ENCODE measurements at places on chromosomes 16 and 17.

- no peak for DNase-seq
These were observed 245.9 kb upstream of the HSBP1 start for GRCh38 chr16:83561876-83562275.

DNA sequence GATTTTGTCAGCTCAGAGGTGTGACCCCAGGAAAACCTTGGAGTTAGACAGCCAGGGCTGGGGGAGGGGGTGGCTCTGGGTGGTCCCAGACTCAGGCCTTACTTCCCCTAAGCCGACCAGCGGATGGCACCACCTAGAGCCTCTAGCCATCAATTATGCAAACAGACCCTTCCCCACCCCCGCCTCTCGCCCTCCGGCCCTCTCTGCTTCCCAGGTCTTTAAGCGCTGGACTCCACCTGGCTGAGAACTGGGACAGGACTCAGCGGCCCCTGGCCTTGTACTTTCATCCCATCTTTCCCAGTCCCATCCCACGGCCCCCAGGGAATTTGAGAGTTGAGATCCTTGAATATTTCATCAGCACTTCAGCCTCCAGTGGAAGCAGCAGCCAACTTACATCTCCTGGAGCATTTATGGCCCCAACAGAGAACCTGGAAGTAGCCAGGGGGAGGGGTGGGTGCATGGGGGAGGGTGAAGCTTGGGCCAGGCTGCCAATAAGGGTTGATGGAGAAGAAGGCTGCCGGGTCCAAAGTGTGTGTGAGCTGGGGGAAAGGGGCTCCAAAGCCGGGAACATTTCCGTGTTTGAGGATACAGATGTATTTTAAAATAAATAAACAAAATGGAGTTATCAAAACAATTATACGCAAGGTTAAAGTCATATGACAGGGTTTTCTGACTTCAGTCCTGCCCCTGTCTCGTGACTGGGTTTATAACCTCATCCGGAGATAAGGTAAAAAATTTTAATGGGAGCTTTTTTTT is 7.5 kb upstream of the JUP start:
- no peak for DNase-seq

GRCh38 chr16:88901718-88902337 is 35.4 kb upstream of the PABPN1L start:
- no peak for DNase-seq

- no peak for DNase-seq
These were observed 91.9 kb upstream of the CBX4 start for GRCh38 chr17:79930877-79931816.

DNA sequence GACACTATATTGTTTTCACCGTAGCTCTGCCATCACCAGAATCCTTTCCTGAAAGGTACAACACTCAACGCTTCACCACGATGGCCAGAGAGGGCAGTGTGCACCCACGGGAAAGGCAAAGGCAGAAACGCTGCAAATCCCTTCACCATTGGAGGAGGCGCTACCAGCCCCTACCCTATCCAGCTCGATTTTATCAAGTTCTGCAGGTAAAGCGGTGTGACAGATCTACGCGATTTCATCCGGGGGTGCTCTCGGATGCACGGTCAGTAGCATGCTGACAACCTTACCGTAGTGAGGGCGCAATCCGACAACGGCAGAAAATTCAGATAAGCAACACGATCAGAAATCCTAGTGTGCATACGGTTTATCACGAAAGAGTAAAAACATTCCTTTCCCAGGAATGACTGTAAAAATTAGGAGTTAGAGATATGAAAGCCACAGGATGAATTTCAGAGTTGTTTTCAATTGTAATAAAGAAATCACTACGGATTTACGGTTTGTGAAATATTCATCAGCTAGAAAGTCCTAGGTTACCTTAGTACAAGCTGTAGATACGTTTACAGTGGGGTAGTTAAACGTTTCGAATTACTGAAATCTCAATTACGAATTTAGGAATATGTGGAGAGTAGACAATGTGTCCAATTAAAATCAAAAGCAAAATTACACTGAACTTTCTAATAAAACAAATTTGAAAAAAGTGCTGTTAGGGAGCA is 1.8 kb downstream of the NETO2 start:
- peak; percentile 56 for DNase-seq

- no peak for DNase-seq
These were observed 51.3 kb downstream of the TNFRSF13B start for GRCh38 chr17:16920628-16921020.

DNA sequence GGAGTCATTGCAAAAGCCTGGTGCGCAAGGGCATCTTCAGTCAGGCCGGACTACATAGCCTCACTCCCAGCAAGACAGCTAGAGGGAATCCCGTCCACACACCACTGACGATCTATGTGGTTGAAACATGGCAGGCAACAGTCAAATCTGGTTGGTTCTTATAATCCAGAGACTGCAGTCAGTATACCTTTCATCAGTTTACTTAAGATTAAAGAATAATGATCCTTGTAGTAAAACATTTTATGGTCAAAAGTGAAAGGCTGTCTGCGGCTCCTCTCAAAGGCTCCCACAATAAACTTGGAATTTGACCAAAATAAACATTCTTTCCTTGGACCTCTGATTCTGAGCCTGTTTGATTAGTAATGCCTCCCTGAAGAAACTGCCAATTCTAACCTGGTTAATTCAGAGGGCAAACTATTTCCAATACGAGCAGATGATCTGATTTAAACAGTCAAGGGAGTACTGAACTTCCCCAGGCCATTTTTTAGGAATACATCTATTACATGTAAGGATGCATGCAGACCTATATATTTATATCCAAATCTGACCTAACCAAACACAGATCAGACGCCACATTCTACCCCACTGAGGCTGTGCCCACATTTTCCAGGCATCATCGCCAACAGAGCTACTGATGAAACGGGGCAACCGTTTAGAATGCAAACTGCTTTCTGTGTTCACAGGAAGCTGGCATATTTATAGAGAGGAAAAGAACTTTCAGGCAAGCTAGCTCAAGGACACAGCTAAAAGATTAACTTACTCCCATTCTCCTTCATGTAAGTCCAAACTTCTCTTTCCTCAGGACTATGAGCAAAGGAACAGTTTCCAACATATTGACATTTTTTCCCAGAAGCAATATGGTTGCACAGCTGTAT is 15.3 kb upstream of the TXNDC11 start:
- DNase-seq: no peak

GRCh38 chr17:22300731-22301352 is 608.5 kb downstream of the KCNJ18 start:
- DNase-seq: no peak

GRCh38 chr16:80948886-80949493 is 57.7 kb downstream of the CMC2 start:
- DNase-seq: no peak

DNA sequence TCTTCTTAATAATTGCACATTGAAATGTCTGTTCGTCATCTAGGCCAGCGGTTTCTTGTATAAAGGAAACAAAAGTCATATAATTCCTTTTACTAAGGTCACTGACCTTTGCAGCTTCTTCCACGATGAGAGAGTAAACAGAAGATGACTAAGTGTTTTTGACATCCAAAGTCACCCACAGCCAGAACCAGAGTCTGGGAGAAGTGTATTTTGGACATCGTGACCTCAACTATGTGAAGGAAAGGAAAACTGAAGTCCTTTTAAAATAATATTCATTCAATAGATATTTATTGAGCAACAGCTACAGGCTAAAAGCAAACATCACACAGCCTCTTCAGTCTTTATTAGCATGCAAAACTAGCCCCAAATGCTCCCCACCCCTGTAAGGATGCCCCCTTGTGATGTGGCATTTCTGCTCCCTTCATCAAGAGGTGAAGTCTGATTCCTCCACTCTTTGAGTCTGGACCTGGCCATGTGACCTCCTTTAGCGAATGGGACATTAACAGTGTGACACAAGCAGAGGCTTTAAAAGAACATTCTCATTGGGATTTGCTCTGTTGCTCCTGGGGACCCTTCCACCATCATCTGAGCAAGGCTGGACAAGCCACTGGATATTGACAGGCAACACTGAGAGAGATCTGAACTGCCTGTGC is 8.1 kb upstream of the PMP22 start:
- peak; percentile 94 for DNase-seq

- no peak for DNase-seq
These were observed 78.3 kb downstream of the GAS7 start for GRCh38 chr17:10120109-10120485.

- no peak for DNase-seq
These were observed 234.8 kb upstream of the RPL38 start for GRCh38 chr17:73968680-73969079.

GRCh38 chr16:27202923-27203506 is 311 bp upstream of the KDM8 start:
- no peak for DNase-seq

DNA sequence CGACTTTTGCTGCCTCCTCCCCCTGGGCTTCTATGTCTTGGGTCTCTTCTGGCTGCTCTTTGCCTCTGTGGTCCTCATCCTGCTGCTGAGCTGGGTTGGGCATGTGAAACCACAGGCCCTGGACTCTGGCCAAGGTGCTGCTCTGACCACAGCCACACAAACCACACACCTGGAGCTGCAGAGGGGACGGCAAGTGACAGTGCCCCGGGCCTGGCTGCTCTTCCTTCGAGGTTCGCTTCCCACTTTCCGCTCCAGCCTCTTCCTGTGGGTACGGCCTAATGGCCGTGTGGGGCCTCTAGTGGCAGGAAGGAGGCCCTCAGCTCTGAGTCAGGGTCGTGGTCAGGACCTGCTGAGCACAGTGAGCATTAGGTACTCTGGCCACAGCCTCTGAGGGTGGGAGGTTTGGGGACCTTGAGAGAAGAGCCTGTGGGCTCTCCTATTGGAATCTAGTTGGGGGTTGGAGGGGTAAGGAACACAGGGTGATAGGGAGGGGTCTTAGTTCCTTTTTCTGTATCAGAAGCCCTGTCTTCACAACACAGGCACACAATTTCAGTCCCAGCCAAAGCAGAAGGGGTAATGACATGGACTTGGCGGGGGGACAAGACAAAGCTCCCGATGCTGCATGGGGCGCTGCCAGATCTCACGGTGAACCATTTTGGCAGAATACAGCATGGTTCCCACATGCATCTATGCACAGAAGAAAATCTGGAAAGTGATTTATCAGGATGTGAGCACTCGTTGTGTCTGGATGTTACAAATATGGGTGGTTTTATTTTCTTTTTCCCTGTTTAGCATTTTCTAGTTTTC is 2.3 kb downstream of the GP1BA start:
- no peak for DNase-seq

DNA sequence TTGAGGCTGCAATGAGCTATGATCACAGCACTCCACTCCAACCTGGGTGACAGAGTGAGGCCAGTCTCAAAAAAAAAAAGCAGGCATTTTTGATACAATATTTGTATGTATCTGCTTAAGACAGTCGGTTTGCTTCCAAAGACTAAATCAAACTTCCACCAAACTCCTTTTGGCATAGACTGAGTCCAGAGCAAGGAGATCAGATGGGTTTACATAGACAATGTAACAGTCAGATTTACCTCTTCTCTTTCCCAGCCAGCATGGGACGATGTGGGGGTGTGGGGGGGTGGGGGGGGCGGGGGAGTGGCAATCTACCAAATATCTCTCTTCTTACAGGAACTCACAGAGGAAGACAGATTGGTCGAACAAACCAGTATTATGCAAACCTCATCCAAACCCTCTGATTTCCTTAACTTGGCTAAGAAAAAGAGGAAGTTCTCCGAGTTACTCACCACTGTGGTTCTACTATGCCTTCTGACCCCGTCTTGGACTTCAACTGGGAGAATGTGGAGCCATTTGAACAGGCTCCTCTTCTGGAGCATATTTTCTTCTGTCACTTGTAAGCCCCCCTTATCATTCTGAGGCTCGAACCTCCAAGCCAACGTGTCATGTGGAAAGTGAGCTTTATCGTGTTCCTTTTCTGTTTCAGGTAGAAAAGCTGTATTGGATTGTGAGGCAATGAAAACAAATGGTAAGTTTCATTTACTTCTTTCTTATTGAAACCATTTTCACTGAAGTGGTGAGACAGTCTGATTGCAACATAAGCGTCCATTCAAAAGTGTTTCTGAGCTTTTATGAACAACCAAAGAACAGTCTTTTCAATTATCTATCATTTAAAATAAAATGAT is at the start of gene MILR1:
Gene MILR1 (plus strand): TSS at position 451 of the 848 bp plus-strand sequence. CDS start 54 bp downstream, at position 505.
- DNase-seq: peak; percentile 73

- no peak for DNase-seq
These were observed 20.1 kb downstream of the IRX3 start for GRCh38 chr16:54266363-54266955.

DNA sequence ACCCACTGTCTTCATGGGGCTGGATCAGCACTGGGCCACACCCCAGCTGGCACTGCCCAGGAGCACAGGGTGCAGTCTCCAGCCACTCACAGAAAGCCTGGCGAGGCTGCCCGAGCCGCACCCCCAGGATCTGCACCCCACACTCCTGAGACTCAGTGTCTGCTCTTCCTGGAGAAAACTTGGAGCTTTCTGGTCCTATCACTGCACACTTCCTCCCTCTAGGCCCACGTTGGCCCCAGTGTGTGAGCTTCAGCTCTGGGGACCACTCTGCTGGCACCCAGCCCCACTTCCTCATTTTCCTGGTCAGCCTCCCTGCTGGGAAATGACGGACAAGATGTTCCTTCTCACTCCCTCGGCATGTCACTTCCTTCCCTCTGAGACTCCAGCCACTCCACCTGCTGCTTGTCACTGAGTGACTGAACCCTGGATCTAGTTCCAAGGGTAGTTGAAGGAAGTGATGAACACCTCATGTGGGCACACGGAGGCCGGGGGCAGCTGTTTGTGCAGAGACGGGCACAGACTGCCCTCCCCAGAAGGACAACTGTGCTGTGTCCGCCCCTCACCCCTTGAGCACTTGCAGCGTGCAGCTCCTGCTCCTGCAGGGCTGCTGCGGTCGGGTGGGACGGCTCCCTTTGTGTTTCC is 29.0 kb downstream of the ZC3H18 start:
- no peak for DNase-seq

GRCh38 chr17:45361976-45362375 is 45.2 kb upstream of the MAP3K14 start:
- DNase-seq: no peak

- DNase-seq: no peak
These were observed 13.8 kb upstream of the PLCG2 start for GRCh38 chr16:81765111-81765919.

GRCh38 chr16:73874324-73874723 is 422.3 kb upstream of the PSMD7 start:
- DNase-seq: no peak

DNA sequence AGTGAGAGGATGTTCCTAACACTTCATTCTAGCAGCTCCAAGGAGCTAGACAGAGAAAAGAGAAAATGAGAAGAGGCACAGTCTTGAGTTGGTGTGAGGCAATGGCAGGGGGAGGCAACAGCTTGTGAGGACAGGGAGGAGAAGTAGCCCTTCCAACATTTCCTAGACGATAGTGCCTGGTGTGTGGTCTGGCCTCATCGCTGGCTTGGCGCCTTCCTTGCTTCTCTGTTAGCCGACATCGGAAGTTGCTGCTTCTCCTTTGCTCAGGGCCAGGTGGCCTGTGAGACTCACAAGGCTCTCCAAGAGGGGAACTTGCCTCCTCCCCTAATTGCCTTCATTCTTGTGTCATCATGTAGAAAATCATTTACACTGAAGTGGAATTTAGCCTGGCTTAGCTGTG is 208.7 kb downstream of the MAP2K4 start:
- DNase-seq: no peak

- DNase-seq: no peak
These were observed 121.9 kb upstream of the CDH13 start for GRCh38 chr16:82504836-82505235.

GRCh38 chr17:45824901-45825492 is 19.7 kb upstream of the SPPL2C start:
- DNase-seq: no peak
